ENCODE measurements at places on chromosomes 4 and X.

GRCh38 chr4:168683595-168683994 lies 186.7 kb downstream of the PALLD start:
- DNase-seq = no peak

GRCh38 chrX:26580021-26580420 lies 364.1 kb downstream of the MAGEB5 start:
- no peak for DNase-seq

GRCh38 chr4:42482516-42483327 lies 85.4 kb downstream of the SHISA3 start:
- no peak for DNase-seq

GRCh38 chr4:66297703-66298102 lies 627.4 kb upstream of the EPHA5 start:
- DNase-seq = no peak

- no peak for DNase-seq
Measured at GRCh38 chr4:10504570-10505179, 47.4 kb upstream of the ZNF518B start.

GRCh38 chrX:19849464-19850080 lies 37.8 kb downstream of the SH3KBP1 start:
- no peak for DNase-seq
